ENCODE measurements at places on chromosomes 2 and 18. TPM values are rescaled to one million over a fixed set of nuclear protein-coding genes. Genes with fewer than 3 reads are reported as not detected.

DNA sequence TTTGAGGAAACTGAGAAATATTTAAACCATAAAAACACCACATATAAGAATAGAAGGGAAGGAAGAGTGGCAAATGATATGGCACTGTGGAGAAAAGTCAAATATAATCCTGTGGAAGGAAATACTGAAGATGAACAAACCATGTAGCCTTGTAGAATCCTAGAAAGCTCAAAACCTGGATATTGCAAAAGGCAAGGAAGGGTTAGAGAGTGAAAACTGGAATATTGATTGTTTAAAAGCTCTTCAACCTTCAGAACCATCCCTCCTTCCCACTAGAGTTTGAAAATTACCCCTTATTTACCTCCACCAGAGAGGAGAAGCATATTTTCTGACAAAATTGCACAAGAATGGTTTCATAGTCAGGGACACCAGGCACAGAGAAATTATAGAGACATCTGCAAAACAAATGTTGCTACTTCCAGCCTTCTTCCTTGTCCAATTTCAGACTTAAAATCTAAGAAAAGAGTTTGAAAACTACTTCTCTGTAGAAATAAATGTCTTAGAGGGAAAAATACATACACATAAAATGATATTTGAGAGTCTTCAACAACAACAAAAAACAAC is 48.0 kb downstream of the ANTXR1 start:
- H3K27ac ChIP-seq, result no peak overlapping the region
- no peak overlapping the region for H3K4me3 ChIP-seq
- no peaks in the 10 kb centered on the region for H3K36me3 ChIP-seq
- H3K4me1 ChIP-seq, result peaks cover 20% of the 10 kb centered on the region
- DNase-seq, result no peak

- no peaks in the 10 kb centered on the region for H3K4me1 ChIP-seq
- peaks cover 7% of the 10 kb centered on the region for H3K27me3 ChIP-seq
- no peak overlapping the region for H3K27ac ChIP-seq
Measured at GRCh38 chr2:226634943-226635604, 164.5 kb downstream of the IRS1 start.

DNA sequence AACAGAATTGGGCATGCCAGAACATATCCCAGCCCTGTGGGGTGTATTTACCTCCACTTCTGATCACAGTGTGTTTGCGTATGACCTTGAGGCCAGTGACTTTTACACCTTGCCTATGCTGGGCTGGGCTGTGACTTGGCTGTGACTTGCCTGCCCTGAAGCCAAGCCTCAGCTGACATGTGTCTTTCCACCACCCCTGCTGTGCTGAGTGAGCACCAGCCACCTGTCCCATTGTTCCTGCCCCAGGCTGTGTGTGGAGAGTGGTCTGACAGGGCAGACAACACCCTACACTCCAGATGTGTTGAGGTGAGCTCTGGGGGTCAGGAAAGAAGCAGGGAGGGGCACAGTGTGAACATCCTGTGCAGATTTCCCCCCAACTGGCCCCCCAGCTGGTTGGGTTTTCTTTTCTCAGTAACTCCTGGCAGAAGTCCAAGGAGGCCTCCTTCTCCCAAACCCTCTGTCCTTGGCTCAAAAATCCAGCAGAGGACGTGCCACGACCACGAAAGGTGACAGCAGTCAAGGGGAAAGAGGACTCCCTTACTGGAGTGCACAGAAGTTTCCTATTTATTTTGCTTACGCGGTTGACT is 5.1 kb upstream of the STEAP3 start:
- no peak overlapping the region for H3K27ac ChIP-seq
- peak; percentile 50 for DNase-seq
- H3K4me3 ChIP-seq, result no peak overlapping the region
- peaks cover 1% of the 10 kb centered on the region for H3K4me1 ChIP-seq
- no peaks in the 10 kb centered on the region for H3K27me3 ChIP-seq

GRCh38 chr2:190188289-190188688 is 125.8 kb upstream of the MSTN start:
- H3K4me1 ChIP-seq, result no peaks in the 10 kb centered on the region
- no peak overlapping the region for H3K27ac ChIP-seq
- no peaks in the 10 kb centered on the region for H3K36me3 ChIP-seq
- no peak for DNase-seq
- no peak overlapping the region for H3K4me3 ChIP-seq

- no peak for DNase-seq
- H3K36me3 ChIP-seq, result no peaks in the 10 kb centered on the region
- H3K27me3 ChIP-seq, result no peaks in the 10 kb centered on the region
- H3K4me3 ChIP-seq, result no peak overlapping the region
- no peak overlapping the region for H3K27ac ChIP-seq
Measured at GRCh38 chr2:234279637-234280036, 217.2 kb downstream of the ARL4C start.

GRCh38 chr2:182672466-182673165 is 43.4 kb upstream of the DNAJC10 start:
- no peaks in the 10 kb centered on the region for H3K36me3 ChIP-seq
- DNase-seq, result no peak
- no peaks in the 10 kb centered on the region for H3K4me1 ChIP-seq
- no peak overlapping the region for H3K4me3 ChIP-seq

GRCh38 chr2:6578416-6578815 is 287.3 kb downstream of the CMPK2 start:
- H3K36me3 ChIP-seq, result no peaks in the 10 kb centered on the region
- DNase-seq, result no peak
- no peak overlapping the region for H3K4me3 ChIP-seq
- H3K4me1 ChIP-seq, result no peaks in the 10 kb centered on the region
- H3K27ac ChIP-seq, result no peak overlapping the region

DNA sequence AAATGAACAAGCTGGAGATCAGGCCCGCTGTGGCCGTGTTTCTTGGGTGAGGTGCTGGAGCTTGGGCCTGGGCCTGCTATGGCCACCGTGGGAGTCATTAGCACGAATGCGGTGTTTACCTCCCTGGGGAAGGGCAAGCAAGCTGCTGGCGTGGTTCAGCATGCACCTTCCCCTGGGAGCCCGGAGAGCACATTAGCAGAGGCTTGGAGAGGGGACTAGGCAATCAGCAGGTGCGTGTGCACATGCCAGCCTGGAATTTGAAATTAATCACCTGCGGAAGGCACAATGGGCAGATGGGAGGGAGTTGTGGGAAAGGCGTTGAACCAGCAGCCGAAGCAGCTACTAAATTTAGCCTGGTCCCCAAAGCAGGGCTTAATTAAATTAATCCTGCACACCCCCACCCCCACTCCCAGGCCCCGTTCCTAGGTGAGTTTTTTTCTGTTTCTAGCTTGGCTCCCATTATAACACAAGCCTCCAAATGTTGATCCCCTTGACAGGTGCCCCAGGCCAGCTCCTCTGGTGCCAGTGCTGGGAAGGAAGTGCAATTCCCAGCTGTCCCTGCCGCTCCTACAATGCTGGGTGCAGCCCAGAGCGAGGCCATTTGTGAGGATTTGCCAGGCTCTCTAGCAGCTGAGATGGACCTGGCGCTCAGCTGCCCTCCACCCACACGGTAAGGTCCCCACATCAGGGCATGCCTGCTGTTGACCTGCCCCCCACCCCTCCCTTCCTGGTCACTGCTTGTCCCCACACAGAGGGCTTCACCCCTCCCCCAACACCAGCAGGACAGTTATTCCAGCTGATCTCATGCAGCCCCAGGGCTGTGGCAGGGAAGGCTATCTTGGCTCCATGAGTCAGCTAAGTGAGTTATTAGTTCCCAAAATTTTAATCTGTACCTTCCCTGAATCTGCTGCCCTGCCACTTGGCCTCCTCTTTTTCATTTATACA is 115.0 kb downstream of the ZBTB7C start:
- no peaks in the 10 kb centered on the region for H3K27me3 ChIP-seq
- no peaks in the 10 kb centered on the region for H3K36me3 ChIP-seq
- no peak overlapping the region for H3K4me3 ChIP-seq

Gene LBX2
- 1.5 TPM for total RNA-seq

Gene CDK5R2
- not detected for total RNA-seq

Gene MAL
- 13.4 TPM for total RNA-seq

Gene CHRND
- total RNA-seq, result not detected
